ENCODE measurements at places on chromosomes 11 and 22.

DNA sequence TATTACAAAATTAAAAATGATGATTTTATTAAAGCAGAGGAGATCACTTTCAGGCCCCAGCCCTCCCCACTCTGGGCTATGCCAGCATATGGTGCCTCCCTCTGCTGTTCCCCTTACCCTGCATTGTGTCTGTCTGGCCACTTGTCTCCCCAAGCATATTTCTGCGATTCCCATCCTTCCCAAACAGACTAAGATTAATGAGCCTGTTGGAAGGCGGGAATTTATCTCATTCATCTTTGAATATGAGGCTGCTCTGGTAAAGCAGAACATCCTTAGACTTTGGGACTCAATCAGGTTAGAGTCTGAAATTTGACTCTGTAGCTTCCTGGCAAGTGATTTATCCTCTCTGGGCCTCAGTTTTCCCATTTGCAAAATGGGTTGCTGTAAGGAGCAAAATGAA lies 25.7 kb downstream of the AMPD3 start:
- DNase-seq, result no peak

DNA sequence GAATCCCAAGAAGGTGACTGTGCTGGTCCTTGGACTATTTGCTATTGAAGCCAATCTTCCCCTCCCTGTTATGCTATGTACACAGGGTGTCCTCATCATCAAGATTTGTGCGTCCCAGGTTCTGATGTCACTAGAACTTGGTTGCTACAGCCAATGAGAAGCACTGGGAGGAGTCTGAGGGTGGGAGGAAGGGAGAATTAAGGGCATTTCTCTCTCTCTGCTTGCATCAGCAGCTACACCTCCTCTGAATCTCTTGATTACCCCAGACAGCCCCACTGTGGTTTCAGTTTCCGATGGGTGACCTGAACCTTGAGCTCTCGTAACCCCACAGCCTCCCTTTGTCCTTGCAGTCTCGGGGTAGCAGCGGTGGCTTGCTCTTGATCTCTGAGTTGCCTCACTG lies 212.4 kb upstream of the SESN3 start:
- no peak for DNase-seq

DNA sequence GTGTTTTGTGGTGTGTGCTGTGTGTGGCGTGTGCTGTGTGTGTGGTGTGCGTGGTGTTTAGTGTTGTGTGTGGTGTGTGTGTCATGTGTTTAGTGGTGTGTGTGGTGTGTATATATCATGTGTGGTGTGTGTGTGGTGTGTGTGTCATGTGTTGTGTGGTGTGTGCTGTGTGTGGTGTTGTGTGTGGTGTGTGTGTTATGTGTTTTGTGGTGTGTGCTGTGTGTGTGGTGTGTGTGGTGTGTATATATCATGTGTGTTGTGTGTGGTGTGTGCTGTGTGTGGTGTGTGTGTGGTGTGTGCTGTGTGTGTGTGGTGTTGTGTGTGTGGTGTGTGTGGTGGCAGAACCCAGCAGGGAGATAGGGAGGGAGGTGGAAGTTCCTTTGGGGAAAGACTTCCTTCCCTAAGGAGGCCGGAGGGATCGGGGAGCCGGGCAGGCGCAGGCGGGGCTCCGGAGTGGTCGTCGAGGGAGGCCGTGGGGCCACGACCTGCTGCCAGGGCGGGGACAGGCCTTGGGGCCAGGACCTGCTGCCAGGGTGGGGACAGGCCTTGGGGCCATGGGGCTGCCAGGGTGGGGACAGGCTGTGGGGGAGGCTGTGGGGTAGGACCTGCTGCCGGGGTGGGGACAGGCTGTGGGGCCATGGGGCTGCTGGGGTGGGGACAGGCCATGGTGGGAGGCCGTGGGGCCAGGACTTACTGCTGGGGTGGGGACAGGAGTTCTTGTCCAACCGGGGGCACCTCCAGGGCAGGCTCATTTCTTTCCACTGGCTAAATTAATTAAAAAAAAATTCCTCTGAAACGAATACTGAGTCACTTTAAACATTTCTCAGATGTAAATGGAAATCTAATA lies 15.2 kb downstream of the PIM3 start:
- DNase-seq, result no peak

DNA sequence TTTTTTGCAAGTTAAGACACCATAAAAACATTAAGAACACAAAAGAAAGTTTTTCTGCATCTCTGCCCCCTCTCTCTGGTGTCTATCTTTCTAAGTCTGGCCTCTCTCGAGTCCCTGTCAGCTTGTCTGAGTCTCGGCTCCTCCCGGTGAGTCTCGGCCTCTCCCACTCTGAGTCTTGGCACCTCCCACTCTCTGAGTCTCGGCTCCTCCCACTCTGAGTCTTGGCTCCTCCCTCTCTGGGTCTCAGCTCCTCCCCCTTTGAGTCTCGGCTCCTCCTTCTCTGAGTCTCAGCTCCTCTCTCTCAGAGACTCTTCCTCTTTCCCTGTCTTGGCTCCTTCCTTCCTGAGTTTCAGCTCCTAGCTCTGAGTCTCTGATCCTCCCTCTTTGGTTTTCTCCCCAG lies 72.5 kb upstream of the AMPD3 start:
- DNase-seq, result no peak

DNA sequence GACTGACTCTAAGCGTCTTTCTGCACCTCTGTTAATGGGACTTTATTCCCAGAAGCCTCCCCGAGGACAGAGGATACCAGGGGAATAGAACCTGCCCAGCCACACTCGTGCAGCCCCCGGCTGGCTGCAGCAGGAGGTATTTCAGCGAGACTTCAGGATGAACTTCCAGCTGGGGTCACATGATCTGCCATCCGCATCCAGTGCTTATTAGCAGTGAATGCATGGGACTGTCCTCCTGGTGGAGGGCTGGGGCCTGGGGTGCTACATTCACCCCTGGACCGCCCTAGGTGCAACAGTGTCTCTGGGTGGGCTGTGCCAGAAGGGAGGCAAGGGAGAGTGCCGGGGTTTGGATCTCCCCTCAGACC lies 1.6 kb downstream of the DUSP8 start:
- DNase-seq, result no peak

GRCh38 chr22:25540908-25541660 lies 23.4 kb upstream of the GRK3 start:
- no peak for DNase-seq

- no peak for DNase-seq
Observed at GRCh38 chr22:26579331-26579886, 10.5 kb downstream of the TPST2 start.

DNA sequence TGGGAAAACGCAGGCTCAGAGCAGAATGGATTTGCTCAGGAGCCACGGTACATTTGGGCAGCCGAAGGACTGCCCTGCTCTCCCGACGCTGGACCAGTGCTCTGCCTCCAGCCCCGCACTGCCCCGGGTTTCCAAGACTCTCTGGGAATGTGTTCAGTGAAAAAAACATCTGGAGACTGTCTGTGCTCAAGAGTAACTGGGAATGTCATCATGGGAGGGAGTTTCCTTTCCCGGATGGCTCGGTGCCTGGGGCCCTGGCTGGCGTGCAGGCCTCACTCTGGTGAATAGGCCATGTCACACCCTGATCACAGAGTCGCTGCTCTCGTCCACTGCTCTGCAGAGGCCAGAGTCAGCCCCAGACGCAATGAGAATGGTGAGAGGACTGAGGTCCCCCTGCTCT lies 9.8 kb upstream of the APOL6 start:
- DNase-seq, result no peak

DNA sequence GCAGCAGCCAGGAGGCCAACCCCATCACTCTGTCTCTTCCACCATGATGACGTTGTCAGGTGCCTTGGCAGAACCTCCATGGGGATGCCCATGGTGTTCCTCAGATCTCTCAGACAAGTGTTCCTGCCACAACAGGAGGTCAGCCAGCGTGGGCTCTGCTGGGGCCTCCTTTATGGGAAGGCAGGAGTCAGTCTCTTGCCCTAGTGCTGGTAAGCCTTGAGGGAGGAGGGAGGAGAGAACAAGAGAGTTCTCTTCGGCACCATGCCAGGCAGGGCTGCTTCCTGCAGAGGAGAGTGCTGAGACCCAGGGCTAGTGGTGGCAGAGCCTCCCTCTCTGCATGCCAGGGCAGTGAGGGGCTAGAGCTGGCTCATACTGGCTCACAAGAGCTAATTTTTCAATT lies 32.5 kb downstream of the GNAZ start:
- no peak for DNase-seq

- no peak for DNase-seq
Observed at GRCh38 chr22:43753688-43754087, 58.4 kb downstream of the EFCAB6 start.

DNA sequence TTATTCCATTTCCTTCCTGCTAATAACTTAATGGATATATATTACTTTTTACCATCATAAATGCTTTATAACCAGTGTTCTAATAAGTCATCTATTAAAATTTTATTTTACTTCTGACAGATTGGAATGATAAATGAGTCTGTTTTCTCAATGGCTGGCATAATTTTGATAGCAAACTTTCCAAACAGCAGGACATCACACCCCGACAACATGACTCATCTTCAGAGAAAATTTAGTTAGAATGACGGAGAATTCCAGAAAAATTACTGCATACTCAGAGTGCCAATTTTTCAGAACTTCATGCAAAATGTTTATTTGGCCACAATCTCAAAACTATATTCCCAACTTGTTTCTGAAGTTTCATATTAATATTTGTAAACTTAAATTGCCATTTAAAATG lies 174.4 kb downstream of the SWAP70 start:
- DNase-seq, result no peak

DNA sequence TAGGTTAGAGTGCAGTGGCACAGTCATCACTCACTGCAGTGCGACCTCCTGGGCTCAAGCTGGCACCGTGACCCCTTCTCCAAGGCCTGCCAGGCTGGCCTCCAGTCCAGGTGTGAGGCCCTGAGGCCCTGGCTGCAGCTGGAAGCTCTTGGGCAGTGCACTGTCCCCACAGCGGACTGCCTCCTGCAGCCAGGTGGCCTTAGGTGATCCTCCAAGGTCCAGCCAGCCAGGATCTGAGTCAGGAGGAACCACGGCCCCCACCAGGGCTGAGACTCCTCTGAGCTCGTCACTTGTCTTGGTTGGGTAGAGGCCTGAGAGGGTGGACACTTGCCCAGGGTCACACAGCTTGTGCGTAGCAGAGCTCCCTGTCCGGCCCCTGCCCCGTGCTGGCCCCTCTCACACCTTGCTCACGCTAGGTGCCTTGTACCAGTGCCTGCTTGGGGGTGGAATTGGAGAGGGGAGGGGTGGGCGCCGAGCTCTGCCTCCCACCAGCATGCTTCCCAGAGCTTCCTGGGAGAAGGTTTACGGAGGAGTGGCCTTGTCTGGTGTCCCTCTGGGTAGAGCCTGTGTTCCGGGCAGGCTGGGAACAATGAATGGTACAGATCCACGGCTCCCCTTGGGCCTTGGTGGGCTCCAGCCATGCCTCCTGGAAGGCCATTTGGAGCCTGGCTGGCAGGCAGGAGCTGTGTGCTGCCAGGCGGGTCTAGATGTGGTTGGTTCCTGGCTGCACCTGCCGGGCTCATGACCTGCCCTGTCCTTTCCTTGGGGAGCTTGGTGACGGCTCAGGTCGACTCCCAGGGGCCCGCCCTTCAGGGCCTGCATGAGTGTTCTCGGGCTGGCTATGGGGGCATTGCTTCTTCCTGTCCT lies 20.6 kb downstream of the KCNQ1 start:
- DNase-seq, result no peak

- DNase-seq, result no peak
Observed at GRCh38 chr11:1398528-1399235, 8.9 kb downstream of the BRSK2 start.

DNA sequence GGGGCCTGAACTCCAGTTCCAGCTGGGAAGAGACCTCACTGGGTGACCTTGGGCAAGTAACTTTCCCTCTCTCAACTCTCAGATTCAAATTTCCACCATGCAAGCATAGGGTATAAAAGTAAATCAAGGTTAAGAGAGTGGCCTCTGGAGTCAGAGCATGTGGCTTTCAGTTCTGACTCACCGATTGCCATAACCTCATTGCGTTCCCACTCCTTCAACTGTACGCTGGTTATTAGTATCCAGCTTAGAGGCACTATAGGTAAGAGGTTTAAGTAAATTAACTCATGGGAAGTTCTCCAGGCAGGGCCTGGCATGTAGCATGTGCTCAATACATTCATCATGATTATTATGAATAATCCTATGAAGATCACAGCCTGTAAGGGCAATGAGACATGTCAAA lies 88.3 kb downstream of the FBXO7 start:
- no peak for DNase-seq

DNA sequence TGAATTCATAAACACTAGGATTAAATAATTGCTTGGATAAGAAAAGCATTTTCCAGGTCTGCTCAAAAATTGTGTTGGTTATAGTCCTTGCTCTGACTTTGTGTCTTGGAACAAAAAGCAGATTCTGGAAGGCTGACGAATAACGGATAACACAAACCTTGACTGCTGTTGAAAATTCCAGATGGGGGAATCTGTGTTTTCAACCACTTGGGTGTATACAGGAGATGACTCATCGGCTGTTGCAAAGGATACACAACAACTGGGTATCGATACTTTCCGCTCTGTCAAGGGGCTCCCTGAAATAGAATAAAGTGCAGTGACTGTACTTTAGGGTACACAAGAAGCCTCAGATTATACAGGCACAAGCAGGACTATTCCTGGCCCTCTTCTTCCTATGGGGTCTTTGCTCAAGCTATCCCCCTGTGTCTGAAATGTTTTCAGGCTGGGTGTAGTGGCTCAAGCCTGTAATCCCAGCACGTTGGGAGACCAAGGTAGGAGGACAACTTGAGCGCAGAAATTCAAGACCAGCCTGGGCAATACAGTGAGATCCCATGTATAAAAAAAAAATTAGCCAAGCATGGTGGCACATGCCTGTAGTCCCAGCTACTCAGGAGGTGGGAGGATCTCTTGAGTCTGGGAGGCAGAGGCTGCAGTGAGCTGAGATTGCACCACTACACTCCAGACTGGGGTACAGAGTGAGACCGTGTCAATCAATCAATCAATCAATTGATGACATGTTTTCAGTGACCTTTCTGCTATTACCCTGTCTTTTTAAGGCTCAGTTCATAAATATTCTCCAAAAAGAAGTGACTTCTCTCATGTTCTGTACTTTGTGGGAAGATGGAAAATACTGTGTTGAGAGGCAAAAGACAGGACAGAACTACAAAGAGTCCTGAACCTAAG lies 48.6 kb upstream of the UCP3 start:
- no peak for DNase-seq

DNA sequence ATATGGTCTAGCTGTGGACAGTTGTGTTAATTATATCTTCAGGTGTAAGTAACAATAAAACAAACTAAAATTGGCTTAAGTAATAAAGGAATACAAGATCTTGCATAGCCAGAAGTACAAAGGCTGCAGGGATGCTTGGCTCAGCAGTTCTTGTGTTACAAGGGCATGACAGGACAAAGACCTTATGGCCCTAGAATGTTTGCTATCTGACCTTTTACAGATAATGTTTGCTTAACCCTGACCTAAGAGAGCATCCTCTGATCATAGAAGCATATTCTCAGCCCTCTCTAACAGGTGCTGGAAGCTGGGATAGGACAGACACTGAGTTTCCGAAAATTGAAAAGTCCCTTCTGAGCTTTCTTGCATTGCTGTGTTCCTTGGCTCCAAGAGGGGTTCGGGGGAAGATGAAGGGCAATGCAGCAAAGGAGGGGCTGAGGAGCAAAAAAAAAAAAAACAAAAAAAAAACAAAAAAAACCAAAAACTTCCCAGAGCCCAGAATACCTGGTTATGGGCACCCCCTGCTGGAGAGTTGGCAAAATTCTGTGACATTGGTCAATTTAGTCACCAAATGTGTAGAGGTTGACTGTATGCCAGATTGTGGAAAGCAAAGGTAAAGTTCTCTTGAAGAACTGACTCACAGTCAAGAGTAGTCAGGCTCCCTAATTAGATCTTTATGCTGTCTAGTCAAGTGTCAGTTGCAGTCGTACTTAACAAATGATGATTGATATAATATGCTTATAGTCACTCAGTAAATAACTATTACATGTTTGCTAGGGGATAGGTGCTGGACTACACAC lies 10.4 kb upstream of the HIKESHI start:
- DNase-seq, result no peak

All from NCI-H1417 treated with DMSO at 0.1 percent for 48 hours (cell line).